ENCODE measurements at places on chromosomes 4 and X. TPM values are rescaled to one million over a fixed set of nuclear protein-coding genes. Genes with fewer than 3 reads are reported as not detected.

DNA sequence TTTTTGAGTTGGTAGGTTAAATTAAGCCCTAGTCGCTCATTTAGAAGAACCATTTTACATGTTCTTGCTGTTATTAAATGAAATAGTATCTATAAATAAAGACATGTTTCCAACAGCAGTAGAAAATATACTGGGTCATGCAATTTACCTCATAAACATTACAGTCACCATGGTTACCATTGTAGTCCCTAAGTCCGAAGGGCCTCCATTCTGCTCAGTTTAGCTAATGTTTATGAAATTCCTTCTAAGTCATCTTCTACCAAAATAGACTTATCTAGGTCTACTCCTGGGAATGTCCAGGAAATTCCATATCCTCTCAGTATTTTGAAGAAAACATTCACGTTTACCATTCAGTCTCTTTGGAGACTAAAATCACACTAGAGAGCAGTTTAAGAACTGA is 292.5 kb upstream of the DCAF8L1 start:
- no peak for DNase-seq
- no peaks in the 10 kb centered on the region for H3K27me3 ChIP-seq
- no peaks in the 10 kb centered on the region for H3K4me1 ChIP-seq
- no peak overlapping the region for H3K27ac ChIP-seq
- H3K4me3 ChIP-seq: no peak overlapping the region

- H3K4me3 ChIP-seq: no peak overlapping the region
- no peaks in the 10 kb centered on the region for H3K4me1 ChIP-seq
- no peak overlapping the region for H3K27ac ChIP-seq
- DNase-seq: no peak
- H3K27me3 ChIP-seq: no peaks in the 10 kb centered on the region
- peaks cover 31% of the 10 kb centered on the region for H3K36me3 ChIP-seq
Observed at GRCh38 chrX:14913241-14913640, 40.0 kb downstream of the MOSPD2 start.

GRCh38 chr4:24794051-24794450 is 1.3 kb upstream of the SOD3 start:
- H3K4me3 ChIP-seq: no peak overlapping the region
- H3K4me1 ChIP-seq: peaks cover 17% of the 10 kb centered on the region
- no peaks in the 10 kb centered on the region for H3K36me3 ChIP-seq
- DNase-seq: no peak
- no peak overlapping the region for H3K27ac ChIP-seq

- no peaks in the 10 kb centered on the region for H3K27me3 ChIP-seq
- DNase-seq: no peak
- H3K27ac ChIP-seq: no peak overlapping the region
- no peak overlapping the region for H3K4me3 ChIP-seq
Observed at GRCh38 chr4:141463678-141464077, 172.7 kb upstream of the IL15 start.

- H3K4me3 ChIP-seq: no peak overlapping the region
- no peaks in the 10 kb centered on the region for H3K4me1 ChIP-seq
- no peak for DNase-seq
- H3K36me3 ChIP-seq: no peaks in the 10 kb centered on the region
- no peak overlapping the region for H3K27ac ChIP-seq
Observed at GRCh38 chrX:79466636-79467035, 99.5 kb upstream of the ITM2A start.

- no peaks in the 10 kb centered on the region for H3K36me3 ChIP-seq
- no peak overlapping the region for H3K27ac ChIP-seq
- no peaks in the 10 kb centered on the region for H3K27me3 ChIP-seq
- no peak overlapping the region for H3K4me3 ChIP-seq
- no peak for DNase-seq
- no peaks in the 10 kb centered on the region for H3K4me1 ChIP-seq
Observed at GRCh38 chr4:165515201-165515600, 136.4 kb downstream of the CPE start.

DNA sequence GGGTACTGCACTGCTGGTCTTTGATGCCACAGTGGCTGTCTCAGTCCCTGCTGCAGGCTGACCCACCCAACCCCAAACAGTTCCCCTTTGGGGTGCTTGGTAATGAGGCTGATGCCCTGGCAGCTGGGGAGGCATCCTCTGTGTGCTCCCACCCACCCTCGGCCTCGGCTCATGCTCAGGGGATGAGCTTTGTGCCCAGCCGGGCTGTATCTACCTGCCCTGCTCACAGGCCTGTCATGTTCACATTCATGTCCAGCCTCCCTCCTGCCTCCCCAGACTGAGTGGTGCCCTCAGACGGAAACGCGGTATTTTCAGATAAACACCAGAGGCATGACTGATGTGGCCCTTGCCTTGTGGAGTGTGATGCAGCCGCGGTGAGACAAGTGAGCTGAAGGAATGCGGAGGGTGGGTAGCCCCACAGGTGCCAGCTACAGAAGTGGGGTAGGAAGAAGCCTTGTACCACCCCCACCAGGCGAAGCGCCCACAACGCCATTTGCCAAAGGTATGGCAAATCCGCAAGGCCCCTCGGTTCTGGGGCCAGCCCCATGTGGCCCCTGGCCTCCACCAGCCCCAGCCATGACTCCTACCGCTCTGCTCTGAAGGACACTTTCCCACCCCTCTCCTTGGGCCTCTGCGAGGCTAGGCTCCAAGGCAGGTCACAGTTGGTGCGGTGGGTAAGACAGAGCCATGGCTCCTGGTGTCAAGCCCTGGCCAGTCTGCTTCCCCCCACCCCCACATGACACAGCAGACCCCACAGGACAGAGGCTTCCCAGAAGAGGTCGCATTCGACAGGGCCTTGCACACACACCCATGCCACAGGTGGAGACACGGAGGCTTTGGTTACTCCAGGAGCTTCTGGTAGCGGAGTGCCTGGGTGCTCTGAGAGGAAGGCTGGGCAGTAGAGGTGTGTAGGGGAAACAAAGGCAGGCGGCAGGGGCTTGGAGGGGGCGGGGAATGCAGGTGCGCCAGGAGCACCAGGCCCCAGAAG is 1.8 kb upstream of the RENBP start:
- H3K27ac ChIP-seq: no peak overlapping the region
- no peaks in the 10 kb centered on the region for H3K27me3 ChIP-seq
- H3K4me3 ChIP-seq: no peak overlapping the region
- DNase-seq: no peak
- peaks cover 7% of the 10 kb centered on the region for H3K36me3 ChIP-seq

- H3K4me3 ChIP-seq: no peak overlapping the region
- peaks cover 4% of the 10 kb centered on the region for H3K4me1 ChIP-seq
- no peak overlapping the region for H3K27ac ChIP-seq
- no peaks in the 10 kb centered on the region for H3K27me3 ChIP-seq
- DNase-seq: no peak
Observed at GRCh38 chr4:85149676-85150075, 183.2 kb upstream of the WDFY3 start.

GRCh38 chr4:101762534-101762933 is 28.0 kb upstream of the BANK1 start:
- no peak overlapping the region for H3K4me3 ChIP-seq
- no peaks in the 10 kb centered on the region for H3K4me1 ChIP-seq
- DNase-seq: no peak
- H3K27me3 ChIP-seq: no peaks in the 10 kb centered on the region

The MAGEA1 gene
- not detected for total RNA-seq

The ADH7 gene
- not detected for total RNA-seq

The LGI2 gene
- 6.3 TPM for total RNA-seq

The CFAP99 gene
- 0.61 TPM for total RNA-seq

The CSAG1 gene
- total RNA-seq: not detected

The ADH1B gene
- total RNA-seq: not detected

The UFSP2 gene
- 23.3 TPM for total RNA-seq

The GAGE12F gene
- not detected for total RNA-seq

The PGAM4 gene
- total RNA-seq: not detected

The SHROOM2 gene
- 14.4 TPM for total RNA-seq

The ADAMTS3 gene
- 13.3 TPM for total RNA-seq
